ENCODE measurements at places on chromosomes 12 and 14. TPM values are rescaled to one million over a fixed set of nuclear protein-coding genes. Genes with fewer than 3 reads are reported as not detected.

Gene KLHDC1
- total RNA-seq = 0.26 TPM

Gene OTX2
- not detected for total RNA-seq

Gene E2F7
- 8.2 TPM for total RNA-seq

Gene LBHD2
- 0.50 TPM for total RNA-seq

Gene OR4N5
- not detected for total RNA-seq

Gene CYP46A1
- 0.19 TPM for total RNA-seq

Gene COCH
- 21.0 TPM for total RNA-seq

Gene TSPAN19
- total RNA-seq = not detected

Gene OR4K5
- not detected for total RNA-seq

Gene SDS
- total RNA-seq = 0.40 TPM

Gene OTUB2
- 4.0 TPM for total RNA-seq

Gene PTPRB
- 1.6 TPM for total RNA-seq

Gene ERBB3
- 1.0 TPM for total RNA-seq

Gene CCNB1IP1
- total RNA-seq = 60.3 TPM

Gene CFAP54
- total RNA-seq = 1.6 TPM

Gene MYH6
- total RNA-seq = 0.02 TPM

Gene OAS3
- total RNA-seq = 27.0 TPM

Gene PTPN6
- 12.8 TPM for total RNA-seq

Gene LRRC10
- total RNA-seq = not detected

Gene GPD1
- 0.07 TPM for total RNA-seq

Gene NOVA1
- 3.5 TPM for total RNA-seq
